ENCODE measurements at places on chromosomes 4 and X. TPM values are rescaled to one million over a fixed set of nuclear protein-coding genes. Genes with fewer than 3 reads are reported as not detected.

DNA sequence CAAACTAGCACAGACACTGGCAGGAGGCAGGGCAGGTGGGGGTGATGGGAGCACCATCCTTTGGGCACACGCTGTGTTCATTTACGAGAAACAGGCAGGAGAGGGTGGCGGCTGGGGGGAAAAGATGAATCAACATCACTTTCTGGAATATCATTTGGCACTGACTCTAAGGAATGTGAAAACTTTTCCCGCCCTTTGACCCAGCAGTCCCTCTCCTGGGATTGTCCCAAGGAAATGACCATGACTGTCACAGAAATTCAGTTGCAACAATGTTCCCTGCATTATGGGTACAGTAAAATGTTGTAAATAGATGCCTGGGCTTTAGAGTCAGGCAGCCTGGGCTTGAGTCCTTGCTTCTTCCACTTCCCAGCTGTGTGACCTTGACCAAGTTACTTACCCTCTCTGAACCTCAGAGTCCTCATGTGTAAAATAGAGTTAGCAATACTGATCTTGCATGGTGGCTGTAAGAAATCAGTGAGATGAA, 58.6 kb downstream of the ABLIM2 start:
- H3K27me3 ChIP-seq, result no peaks in the 10 kb centered on the region
- no peaks in the 10 kb centered on the region for H3K36me3 ChIP-seq

DNA sequence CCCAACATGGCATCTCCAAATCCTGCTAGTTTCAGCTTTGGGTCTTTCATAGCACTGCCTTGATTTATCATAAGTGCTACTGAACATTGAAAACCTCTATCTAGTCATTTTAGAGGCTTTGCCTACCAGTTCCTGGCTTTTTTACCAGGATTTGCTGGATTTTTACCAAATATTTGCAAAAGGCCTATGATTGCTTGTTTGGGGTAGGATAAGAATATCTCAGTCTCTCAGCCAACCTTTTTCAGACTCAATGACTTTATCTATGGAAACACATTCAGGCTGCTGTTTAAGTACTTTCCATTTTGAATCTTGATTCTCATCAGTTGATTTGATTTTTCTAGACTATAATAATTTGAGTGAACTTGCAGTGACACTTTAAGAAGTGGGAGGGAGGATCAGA, 80.1 kb downstream of the NPFFR2 start:
- H3K4me1 ChIP-seq, result no peaks in the 10 kb centered on the region
- H3K36me3 ChIP-seq, result no peaks in the 10 kb centered on the region
- H3K27me3 ChIP-seq, result no peaks in the 10 kb centered on the region
- H3K27ac ChIP-seq, result no peak overlapping the region
- DNase-seq, result no peak
- no peak overlapping the region for H3K4me3 ChIP-seq

- H3K27ac ChIP-seq, result no peak overlapping the region
- H3K4me3 ChIP-seq, result no peak overlapping the region
- H3K36me3 ChIP-seq, result no peaks in the 10 kb centered on the region
- DNase-seq, result no peak
- H3K27me3 ChIP-seq, result no peaks in the 10 kb centered on the region
- no peaks in the 10 kb centered on the region for H3K4me1 ChIP-seq
Measured at GRCh38 chr4:11334887-11335286, 93.8 kb downstream of the HS3ST1 start.

DNA sequence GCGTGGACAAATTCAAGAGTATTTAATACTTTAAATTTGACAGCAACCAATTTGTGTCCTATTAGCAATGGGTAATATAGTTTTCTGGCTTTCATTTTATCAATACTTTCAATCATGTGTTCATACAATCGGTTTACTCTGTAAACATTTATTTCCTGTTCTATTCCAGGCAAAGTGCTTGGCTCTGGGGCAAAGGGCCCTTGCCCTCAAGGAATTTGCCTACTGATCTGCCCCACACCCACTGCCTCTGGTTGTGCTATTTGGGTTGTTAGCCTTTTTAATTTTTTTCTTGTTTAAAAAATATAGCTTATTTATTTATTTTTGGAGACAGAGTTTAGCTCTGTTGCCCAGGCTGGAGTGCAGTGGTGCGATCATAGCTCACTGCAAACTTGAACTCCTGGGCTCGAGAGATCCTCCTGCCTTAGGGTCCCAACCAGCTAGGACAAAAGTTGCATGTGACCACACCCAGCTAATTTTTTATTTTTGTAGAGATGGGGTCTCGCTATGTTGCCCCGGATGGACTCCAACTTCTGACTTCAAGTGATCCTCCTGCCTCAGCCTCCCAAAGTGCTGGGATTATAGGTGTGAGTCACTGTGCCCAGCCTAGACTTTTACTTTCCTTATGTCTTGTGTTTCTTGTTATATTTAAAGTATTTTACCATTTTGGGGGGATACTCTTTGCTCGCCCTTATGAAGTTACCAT, 30.7 kb upstream of the CBR4 start:
- no peaks in the 10 kb centered on the region for H3K36me3 ChIP-seq
- H3K4me3 ChIP-seq, result no peak overlapping the region
- peaks cover 16% of the 10 kb centered on the region for H3K4me1 ChIP-seq
- no peak for DNase-seq
- no peaks in the 10 kb centered on the region for H3K27me3 ChIP-seq

Gene ARL13A
- not detected for total RNA-seq

Gene RTL9
- 0.25 TPM for total RNA-seq

DNA sequence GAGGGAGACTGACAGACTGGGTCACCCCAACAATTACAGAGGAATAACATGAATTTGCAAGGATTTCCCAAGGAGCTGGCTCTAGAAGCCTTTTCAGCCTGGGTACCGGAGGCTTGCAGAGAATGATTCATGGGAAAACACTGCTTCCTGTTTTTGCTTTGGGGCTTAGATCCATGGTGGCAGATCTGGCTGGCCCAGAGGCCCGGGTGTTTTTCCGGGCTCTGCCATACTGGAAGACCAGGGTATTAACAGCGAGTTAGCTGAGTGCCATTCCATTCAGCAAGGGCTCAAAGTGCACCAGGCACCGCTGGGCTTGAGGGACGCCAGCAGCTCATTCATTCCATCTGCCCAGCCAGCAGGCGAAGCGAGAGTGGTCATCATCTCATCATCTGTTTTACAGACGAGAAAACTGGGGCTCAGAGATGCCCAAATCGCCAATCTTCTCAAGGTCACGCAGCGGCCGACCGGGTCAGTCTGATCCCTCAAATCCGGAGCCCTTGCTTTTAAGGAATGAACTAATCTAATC, 1.3 kb downstream of the WDR1 start:
- H3K4me1 ChIP-seq, result peaks cover 15% of the 10 kb centered on the region
- peak overlapping the region; percentile 97 for H3K4me3 ChIP-seq
- H3K27ac ChIP-seq, result peak overlapping the region; percentile 40
- DNase-seq, result no peak
- H3K36me3 ChIP-seq, result peaks cover 29% of the 10 kb centered on the region

Gene XPNPEP2
- 2.1 TPM for total RNA-seq
